ENCODE measurements at places on chromosomes 2 and 18.

GRCh38 chr2:170468557-170468956 lies 246.6 kb upstream of the SP5 start:
- no peak for DNase-seq

DNA sequence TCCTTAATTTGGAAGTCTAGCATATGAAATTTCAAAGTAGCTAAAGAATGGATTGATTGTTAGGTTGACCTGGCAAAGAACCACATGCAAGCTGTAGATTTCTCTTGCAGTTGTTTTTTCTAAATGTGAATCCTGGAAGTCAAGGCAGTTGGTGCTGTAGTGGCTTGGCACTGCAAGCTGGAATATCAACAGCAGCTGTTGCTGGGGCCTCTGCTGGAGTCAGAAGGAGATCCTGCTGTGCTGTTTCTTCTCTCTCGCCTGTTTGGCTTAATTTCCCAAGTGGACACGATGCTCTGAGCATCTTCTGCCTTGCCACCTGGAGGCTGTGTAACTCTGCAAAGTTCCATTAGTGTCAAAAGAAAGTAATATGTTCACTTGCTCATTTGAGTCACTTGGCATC lies 12.6 kb downstream of the PIK3C3 start:
- DNase-seq = no peak

DNA sequence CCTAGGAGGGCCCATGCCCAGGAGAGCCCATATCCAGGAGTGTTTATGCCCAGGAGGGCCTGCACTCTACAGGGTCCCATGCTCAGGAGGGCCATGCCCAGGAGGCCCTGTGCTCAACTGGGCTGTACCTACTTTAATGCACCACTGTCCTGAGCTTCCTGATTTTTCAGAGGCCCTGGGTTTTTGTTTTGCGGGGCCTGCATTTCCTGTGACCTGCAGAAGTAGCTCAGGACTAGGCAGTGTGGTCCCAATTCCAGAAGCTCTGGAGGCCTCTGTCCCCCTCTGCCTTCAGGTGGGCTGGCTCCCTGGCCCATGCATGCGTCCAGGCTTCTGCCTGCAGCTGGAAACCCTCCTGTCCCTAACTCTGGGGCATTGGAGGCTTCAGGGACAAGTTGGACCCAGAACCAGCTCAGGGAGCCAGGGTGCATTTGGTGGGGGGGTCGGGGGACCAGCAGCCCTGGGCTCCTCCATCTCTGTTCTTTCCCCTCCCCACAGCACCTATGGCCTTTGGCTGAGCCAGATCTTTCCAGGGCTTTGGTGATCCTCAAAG lies 10.8 kb downstream of the GPR35 start:
- no peak for DNase-seq

- DNase-seq = no peak
Observed at GRCh38 chr2:120251078-120251477, 1.6 kb upstream of the RALB start.

- DNase-seq = no peak
Observed at GRCh38 chr18:36078751-36079529, 11.6 kb upstream of the RPRD1A start.

GRCh38 chr18:46676182-46676835 lies 19.3 kb upstream of the LOXHD1 start:
- no peak for DNase-seq

DNA sequence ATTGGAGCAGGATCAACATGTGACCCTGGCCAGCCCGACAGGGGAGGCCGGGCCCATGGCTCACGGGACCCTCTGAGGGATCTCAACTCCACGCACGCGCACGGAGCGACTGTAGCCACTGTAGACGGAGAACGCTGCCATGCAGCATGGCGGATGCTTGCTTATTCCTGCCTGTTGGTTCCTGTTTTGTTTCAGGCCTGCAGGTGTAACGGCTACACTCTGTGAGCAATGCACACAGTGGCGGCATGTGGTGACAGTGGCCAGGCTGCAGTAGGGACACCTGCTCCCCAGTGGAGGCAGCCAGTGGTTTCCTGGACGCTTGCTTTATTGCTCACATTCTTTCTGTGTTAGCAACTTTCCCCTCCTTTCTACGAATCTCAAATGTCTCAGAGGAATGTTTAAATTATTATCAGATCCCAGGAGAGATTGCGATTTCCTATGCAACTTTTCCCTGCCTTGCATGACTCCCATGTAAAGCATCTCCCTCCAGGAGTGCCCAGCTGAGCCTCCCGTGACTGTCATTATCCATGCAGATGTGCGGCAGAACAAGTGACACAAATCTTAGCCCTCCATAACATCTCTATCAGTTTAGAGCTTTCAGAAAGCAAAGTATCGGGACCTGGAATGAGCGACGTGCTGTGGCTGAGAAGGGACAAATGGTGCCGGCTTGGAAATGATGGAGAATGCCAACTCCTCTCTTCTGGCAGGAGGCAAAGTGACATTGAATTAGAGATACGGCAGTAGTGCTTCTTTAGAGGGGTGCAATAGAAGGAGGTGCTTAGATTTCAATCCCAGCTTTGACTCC lies 209.7 kb downstream of the ASB1 start:
- DNase-seq = no peak

DNA sequence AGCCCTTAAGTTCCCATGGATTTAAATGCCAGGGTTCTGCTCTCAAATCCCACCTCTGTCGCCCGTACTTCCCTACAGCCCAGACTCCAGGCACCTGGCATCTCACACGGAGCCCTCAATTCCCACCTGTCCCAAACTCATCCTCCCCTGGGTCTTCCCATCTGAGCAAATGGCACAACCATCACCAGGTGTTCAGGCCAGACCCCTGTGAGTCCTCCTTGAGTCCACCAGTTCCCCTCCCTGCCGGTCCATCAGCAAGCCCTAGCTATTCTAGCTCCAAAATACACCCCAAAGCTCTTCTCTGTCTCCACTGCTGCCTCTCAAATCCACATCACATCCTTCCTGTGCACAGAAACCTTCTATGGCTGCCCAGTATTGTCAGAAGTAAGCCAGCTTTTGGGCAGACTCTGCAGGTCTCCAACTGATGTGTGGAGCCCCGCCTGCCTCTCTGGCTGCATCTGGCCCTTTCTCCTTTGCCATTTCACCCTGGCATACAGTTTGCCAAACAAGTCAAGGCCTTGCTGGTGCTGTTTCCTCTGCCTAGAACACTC lies 67.7 kb downstream of the DNMT3A start:
- DNase-seq = no peak

DNA sequence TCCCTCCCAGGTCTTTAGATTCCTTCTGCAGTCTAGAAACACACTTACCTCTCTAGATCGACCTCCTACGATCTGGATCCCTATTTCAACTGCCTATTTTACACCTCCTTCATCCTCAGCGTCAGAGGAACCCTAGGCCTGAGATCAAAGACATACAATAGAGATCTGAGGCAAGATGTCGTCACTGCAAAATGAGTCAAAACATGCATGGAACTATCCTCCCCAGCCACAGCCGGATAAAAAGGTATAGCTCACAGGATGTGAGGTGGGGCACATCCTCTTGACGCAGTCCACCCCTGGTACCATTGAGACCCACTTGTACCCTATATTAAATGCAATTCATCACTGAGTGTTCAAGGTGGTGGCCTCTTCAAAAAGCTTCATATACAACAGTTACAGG lies 63.7 kb upstream of the DNAJC10 start:
- DNase-seq = no peak

Measured in CD4-positive, alpha-beta T cell treated with Interleukin-1 beta for 1 hour (primary cell).